NCI-H1930 (cell line): ENCODE measurements at places on chromosomes 1 and 21.

DNA sequence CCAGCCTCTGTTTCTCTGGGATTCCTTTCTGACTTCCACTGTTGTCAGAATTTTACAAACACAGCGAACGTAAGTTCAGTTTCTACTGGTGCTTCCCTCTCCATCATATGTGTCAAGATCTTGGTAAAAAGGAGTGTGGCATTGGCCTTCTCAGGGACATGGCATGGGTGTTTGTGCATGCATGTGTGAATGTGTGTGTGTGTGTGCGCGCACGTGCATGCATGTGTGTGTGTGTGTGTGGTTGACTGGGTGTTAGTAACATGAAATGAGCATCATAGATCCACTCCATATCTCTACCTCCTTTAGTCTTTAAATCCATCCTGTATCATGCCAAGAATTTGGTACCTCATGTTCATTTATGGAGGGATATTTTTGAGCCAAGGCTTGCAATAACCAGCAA, 411.3 kb downstream of the NPHP4 start:
- DNase-seq, result no peak

GRCh38 chr1:182256931-182257330, 134.7 kb downstream of the GLUL start:
- no peak for DNase-seq

GRCh38 chr21:22764222-22764621, 1766.0 kb downstream of the NCAM2 start:
- no peak for DNase-seq

DNA sequence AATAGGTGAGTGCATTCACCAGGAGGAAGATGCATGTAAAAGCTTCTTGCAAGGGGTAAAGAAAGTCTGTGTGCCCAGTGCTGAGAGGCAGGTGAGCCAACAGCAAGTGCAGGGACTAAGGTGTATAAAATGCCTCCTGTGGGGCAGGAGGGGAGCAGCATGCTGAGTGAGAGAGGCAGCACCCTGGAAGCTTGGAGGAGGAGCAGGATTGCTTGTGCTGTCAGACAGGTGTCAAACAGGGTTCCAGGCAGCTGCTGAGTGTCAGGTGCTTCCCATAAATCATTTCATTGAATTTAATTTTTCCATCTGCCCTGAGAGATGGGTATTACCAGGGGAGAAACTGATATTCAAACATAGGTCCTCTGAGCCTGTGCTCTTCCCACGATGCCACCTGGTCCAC, 13.9 kb downstream of the BSND start:
- DNase-seq, result no peak

GRCh38 chr1:183206538-183207122, 20.6 kb downstream of the LAMC2 start:
- DNase-seq, result no peak

DNA sequence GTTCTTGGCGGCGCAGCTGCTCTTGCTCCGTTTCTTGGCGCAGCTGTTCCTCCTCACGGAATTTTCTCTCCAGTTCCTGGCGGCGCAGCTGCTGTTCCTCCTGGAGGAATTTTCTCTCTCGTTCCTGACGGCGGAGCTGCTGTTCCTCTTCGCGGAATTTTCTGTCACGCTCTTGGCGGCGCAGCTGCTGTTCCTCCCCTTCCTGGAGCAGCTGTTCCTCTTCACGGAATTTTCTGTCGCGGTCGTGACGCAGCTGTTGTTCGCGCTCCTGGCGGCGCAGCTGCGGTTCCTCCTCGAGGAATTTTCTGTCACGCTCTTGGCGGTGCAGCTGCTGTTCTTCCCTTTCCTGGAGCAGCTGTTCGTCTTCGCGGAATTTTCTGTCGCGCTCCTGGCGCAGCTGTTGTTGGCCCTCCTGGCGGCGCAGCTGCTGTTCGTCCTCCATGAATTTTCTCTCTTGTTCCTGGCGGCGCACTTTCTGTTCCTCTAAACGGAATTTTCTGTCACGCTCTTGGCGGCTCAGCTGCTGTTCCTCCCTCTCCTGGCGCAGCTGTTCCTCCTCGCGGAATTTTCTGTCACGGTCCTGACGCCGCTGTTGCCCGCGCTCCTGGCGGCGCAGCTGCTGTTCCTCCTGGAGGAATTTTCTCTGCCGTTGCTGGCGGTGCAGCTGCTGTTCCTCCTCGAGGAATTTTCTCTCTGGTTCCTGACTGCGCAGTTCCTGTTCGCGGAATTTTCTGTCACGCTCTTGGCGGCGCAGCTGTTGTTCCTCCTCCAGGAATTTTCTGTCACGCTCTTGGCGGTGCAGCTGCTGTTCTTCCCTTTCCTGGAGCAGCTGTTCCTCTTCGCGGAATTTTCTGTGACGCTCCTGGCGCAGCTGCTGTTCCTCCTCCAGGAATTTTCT, 7.0 kb downstream of the TCHH start:
- no peak for DNase-seq

GRCh38 chr1:2638466-2639115, 5.8 kb upstream of the MMEL1 start:
- DNase-seq, result no peak
